ENCODE measurements at places on chromosomes 7 and 10.

DNA sequence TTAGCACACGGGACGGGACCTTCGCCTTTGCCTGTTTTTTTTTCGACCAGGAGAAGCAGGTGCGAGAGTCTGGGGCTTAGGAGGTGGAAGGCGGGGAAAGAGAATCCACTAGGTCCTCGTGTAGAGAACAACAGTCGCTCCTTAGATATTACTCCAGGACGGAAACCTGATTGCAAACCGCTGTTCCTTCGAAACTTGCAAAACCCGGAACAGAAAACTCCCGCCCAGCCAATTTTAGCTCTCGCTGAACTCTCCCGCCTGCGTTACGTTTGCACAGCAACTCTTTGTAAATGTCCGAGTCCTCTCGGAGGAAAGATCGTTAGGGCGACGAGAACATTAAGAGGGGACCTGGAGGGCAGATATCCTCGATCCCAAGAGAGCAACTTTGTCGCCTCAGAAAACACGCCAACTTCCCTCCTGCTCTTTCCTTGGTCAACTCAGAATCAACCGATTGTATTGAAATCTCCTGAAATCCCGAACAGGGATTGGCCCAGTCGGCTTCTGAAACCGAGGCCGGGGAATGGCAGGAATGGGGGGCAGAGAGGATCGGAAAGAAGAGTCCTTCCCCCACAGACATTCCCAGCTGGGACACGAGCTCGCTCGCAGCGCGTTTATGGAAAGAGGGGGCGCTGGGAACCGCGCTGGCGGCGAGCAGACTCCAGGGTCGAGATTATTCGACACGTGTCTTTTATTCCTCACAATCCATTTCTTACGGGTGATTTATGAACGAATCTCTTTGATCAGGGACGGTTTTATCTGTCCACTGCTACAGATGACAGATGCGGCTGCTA is 9.9 kb downstream of the TWIST1 start:
- DNase-seq = peak; percentile 61

- no peak for DNase-seq
These were observed 16.5 kb upstream of the KNDC1 start for GRCh38 chr10:133143546-133143945.

GRCh38 chr7:117448655-117449054 is 21.4 kb upstream of the ASZ1 start:
- no peak for DNase-seq

DNA sequence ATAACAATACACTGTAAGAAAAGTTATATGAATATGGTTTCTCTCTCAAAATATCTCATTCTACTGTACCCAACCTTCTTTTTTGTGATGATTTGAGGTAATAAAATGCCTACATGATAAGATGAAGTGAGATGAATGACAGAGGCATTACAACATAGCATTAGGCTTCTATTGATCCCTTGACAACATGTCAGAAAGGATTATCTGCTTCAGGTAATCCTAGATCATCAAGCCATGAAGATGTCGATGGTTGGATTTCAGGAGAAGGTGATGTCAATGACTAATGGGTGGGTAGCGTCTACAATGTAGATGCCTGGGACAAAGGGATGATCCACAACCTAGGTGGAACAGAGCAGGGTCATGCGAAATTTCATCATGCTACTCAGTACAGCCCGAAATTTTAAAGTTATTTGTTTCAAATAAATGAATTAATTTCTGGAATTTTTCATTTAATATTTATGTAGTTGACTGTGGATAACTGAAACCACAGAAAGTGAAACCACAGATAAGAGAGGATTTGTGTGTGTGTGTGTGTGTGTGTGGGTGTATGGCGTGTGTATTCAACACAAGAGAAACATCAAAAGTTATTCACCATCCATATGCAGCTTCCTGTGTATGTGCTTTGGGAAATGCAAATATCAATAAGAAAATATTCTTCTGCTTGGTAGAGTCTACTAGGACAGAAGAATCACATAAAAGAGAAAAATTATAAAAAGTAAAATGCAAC is 77.0 kb downstream of the MAGI2 start:
- no peak for DNase-seq

DNA sequence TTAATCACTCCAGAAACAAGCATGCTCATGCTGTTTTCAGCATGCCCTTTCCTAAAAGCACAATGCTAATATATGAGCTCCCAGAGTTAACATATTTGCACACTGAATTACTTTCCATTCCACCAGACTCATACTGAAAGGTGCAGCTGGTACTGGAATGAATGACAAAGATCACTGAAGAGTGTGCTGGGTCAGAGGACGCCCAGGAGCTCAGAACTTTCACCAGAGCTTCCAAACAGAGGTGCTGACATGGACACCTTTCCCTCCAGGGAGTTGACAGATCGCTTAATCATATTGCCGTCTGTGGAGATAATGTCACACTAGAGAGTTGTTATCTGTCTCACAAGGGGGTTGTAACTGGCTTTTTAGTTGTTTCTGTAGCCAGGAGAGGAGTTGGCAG is 292.9 kb downstream of the LHFPL3 start:
- DNase-seq = no peak

DNA sequence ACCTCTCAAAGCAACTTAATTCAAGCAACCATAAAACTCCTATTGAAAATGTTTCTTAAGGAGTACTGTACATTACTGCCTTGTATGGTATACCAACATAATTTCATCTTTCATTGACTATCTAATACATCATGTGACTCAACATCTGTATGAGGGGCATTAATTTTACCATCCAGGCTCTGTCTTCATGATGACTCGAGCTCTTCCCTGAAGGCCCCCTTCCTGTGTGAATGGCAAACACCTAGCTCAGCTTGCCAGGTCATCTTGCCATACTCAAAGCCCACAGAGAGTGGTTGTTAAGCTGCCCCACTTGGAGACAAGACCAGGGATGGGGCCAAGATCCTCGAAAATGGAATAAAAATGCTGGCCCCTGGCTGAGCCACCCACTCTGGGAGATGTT is 82.4 kb downstream of the SGMS1 start:
- DNase-seq = no peak

GRCh38 chr10:127343821-127344220 is 147.4 kb upstream of the INSYN2A start:
- DNase-seq = no peak

GRCh38 chr10:28620251-28620650 is 57.1 kb upstream of the BAMBI start:
- no peak for DNase-seq

DNA sequence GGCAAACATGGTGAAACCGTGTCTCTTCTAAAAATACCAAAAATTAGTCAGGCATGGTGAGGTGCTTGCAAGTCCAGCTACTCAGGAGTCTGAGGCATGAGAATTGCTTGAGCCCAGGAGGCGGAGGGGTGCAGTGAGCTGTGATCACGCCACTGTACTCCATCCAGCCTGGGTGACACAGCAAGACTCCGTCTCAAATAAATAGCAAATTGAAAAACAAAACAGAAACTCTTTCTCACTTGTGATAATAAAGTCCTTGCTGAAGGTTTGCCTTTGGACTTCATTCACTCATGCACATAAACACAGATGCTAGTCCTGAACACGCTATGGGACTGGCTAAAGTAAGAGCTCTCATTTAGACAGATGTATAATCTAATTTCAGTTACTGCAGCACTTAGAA is 37.6 kb downstream of the ANK3 start:
- DNase-seq = no peak

DNA sequence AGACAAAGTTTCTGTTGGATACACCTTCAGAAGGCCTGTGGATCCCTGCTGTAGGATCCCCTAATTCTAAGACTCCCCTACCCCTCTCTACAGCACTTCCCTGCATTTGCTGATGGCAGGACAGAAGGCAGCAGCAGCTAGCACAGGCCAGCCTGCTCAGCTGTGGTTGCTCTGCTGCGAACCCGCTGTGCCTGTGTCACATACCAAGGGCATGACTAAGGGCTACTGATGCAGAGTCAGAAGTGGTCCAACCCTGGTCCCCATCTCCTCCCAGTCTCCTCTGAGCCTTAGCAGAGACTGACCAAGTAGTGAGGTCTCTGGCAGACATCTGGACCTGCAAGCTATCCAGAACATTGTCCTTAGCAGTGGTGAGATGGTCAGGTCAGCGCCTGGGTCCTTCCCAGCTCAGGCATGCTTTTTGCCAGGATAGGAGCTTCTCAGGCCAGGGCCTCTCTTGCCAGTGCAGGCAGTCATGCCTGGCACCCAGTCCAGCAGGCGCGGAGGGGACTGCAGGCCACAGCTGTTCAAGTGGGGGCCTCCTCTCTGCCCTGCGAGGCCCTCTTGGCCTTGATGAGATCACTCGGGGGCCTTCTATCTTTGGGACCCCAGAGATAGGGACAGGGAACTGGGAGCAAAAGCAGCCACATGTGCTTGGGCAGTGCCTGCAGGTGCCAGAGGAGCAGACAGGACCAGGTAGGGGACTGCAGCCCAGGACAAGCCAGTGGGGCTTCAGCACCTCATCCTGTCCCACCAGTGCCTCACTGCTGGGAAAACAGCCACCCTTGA is 146.4 kb downstream of the ZNF248 start:
- DNase-seq = no peak

- no peak for DNase-seq
These were observed 13.2 kb upstream of the GDF10 start for GRCh38 chr10:47286591-47287315.

GRCh38 chr7:154383045-154383444 is 330.8 kb downstream of the DPP6 start:
- no peak for DNase-seq

GRCh38 chr7:7550663-7551062 is 15.0 kb upstream of the COL28A1 start:
- DNase-seq = no peak

- no peak for DNase-seq
These were observed 561.6 kb downstream of the GRM8 start for GRCh38 chr7:126690848-126691751.

DNA sequence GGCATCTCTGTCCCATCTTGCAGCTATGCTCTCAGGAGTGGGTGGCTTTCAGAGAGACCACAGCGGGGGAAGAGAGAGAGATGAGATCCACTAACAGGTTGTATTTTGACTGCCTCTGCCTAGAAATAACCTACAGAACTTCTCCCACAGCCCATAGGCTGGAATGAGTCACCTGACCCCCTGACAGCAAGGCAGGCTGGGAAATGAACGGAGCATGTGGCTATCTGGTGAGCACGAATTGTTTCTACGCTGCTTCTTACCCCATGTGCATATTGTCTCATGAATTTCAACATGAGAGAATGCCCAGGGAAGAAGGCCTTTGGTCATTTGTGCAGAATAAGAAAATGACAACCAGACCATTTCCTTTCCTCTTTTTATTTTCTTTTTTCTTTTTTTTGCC is 151.3 kb downstream of the SNX10 start:
- no peak for DNase-seq

- DNase-seq = no peak
These were observed 640.2 kb downstream of the ARL4A start for GRCh38 chr7:13327669-13328068.

DNA sequence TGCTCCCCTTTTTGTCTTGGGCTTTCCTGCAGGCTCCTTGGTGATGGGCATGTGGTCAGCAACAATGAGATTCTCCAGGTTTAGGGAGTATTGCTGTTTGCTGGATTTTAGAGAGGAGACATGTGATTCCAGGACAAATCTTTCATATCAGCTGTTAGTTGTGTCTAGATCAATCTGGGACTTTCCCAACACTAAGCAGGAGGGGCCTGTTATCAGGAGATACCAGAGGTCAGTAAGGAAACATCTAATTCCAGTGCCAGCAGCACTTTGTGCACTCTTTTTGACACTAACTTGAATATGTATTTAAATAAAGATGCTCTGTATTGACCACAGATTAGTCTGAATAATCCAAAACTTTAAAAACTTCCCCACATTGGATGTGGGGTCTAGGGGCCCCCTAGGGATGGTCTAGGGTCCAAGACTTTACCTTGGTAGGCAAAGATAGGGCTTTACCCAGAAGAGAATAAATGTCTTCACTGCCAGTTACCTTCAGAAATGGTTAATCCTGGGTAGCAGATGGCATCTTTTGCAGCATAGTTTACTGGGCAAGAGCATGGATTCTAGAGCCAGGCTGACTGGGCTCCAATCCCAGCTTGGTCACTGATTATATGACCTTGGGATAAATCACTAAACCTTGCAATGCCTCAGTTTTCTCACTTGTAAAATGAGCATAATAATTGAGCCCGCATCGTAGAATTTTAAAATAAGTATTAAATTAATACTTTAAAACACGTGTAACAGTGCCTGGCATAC is 6.4 kb upstream of the FIGNL1 start:
- no peak for DNase-seq

DNA sequence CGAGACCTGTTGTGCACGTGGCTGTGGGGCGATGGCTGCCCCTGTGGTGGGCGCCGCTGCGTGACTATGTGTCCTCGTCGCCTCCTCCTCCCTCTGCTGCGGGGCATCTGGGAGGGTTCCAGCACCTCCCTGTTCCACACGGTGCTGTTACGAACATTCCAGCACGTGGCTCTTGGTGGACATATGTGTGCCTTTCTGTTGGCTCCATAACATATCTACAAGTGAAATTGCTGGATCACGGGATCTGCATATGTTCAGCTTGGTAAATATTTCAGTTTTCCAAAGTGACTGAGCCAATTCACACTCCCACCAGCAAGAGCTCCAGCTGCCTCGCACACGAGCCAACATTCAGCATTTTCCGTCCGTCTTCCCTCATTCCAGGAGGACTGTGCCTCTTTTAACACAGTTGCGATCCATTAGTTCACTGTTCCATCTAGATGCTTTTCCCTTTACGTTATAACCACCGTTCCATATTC is 25.1 kb downstream of the SNX8 start:
- no peak for DNase-seq

GRCh38 chr7:48106906-48107659 is 18.0 kb downstream of the UPP1 start:
- no peak for DNase-seq

GRCh38 chr7:55206235-55207029 is 158.7 kb upstream of the LANCL2 start:
- DNase-seq = no peak

DNA sequence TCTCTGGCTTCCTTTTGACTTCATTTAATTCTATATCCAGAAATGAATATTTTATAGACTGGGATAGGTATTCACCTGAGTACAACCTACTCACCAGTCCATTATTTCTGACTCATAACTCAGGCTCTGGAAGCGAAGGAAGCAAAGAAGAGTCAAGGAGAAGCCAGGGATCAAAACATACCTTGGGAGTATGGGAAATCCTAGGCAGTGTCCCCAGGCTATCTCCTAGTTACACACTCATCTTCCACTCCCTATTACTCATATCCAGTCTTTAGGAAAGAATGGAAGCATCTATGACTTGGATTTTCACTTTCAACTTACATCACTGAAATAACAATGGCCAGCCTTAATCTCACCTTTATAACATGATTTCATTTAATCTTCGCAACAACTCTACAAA is 40.9 kb upstream of the ELAPOR2 start:
- DNase-seq = no peak

- DNase-seq = no peak
These were observed 14.4 kb downstream of the HERPUD2 start for GRCh38 chr7:35680403-35681013.

DNA sequence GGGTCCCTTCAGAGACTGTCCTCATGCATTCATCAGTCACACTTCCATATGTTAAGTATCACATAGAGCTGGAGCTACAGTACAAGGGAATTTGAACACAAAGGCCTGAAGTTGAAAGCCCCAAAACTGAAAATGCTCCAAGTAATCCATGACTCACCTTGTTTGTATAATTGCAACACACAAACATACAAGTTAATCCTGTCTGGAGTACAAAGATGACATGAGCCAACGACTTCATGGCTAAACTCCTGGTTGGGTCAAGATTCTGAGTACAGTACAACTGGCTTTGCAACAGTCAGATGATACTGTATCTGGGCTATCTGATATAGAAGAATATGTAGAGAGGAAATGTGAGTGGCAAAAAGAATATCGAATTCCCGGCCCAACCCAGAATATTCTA is 73.1 kb upstream of the AASS start:
- no peak for DNase-seq

- no peak for DNase-seq
These were observed 32.1 kb upstream of the TNRC18 start for GRCh38 chr7:5455581-5456219.
